ENCODE measurements at places on chromosomes 12 and 14.

DNA sequence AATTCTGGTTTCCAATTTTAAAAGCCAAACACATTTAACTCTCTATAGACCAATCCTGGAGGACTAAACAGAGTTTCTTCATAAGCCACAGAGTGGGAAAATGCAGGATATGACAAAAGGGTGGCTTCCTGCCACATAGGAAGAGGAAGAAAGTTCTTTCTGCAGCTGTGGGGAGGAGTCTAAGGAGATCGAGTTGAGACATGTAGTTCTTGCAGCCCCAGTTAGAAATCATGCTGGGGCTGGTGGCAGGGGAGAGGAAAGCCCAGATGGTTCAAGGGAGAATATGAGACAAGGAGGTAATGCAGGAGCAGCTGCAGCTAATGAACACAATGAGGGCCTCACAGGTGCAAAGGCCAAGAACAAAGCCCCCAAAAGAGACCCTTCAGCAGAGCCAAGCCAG lies 85.0 kb upstream of the ARID2 start:
- DNase-seq: no peak

- no peak for DNase-seq
Observed at GRCh38 chr14:29636870-29637269, 290.8 kb downstream of the PRKD1 start.

DNA sequence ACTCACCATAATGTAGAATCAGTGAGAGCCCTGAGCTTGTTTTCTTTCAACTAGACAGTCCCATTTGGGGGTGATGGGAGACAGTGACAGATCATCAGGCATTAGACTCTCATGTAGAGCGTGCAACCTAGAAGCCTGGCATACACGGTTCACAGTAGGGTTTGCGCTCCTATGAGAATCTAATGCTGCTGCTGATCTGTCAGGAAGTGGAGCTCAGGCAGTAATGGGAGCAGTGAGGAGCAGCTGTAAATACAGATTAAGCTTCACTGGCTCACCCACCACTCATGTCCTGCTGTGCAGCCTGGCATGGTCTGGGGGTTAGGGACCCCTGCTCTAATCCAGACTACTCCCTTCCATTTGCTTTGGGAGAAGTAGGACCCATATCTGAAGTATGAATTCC lies 55.6 kb downstream of the FNTB start:
- DNase-seq: no peak

DNA sequence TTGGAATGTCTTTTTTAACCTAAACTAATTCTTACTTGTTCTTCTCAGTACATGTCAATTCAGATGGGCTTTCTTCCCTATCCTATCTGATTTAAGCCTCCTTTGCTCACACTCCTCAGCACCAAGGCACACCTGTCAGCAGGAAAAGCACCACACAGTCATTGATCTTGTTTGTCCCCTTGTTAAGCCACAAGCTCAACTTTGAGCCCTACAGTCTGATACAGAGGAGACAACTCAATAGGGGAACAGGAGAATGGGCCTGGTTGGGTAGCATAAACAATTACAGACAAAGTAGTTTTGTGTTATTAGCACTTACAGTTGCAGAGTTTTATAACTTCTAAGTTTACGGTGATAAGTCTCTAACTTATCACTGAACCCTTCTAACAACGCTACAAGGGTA lies 29.5 kb upstream of the SYCP3 start:
- DNase-seq: no peak

DNA sequence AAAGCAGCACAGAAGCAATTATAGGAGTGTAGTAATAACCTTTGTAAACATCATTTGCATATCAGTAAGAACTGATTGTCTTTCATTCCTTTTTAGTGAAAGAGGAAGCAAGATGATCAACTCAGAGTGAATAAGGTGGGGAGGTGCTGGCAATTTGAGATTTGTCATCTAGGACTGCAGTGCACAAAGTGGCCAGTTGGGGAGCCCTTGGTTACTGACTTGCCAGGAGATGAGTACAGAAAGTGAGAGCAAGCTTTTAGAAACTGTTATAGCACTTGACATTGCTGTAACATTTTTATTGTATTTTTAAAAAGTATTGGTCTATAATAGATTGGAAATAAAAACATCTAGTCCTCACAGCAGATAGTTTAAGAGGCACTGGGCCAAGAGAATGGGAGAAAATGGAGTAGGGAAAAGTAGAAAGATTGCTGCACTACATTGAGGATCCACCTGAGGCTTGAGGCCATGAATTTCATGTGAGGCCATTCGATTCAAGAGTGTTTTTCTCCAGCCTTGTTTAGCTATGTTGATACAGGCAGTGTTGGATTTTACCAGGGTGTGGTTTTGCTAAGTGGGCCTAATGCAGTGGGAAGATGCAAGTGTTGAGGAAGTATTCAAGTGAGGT lies 98.2 kb downstream of the SNAPC1 start:
- DNase-seq: peak; percentile 6

DNA sequence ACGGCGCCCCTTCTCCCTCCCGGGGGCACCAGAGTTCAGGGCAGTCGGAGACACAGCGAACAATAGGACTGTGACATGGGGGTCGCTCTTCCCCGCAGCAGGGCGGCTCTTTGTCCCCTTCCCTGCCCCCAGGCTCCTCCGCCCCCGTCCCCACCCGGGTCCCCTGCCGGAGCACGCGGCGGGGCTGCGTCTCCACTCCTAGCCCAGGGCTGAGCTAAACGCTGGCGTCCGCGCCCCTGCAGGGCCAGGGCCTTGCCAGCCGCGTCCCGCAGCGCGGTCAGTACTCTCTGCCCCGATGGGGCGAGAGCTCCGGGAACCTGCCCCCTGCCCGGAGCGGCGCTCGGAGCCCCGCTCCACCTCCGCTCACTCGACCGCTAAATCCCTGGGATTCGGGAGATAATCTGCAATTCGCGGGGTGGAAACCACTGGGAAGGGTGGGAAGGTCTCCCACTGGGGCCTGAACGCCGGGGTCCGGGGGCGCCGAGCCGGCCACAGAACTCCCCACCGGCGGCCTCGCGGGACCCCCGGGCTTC lies 825 bp upstream of the CCDC85C start:
- peak; percentile 56 for DNase-seq

- no peak for DNase-seq
Observed at GRCh38 chr12:41661141-41661765, 473.1 kb downstream of the PDZRN4 start.

GRCh38 chr12:24840046-24840800 lies 108.7 kb downstream of the BCAT1 start:
- DNase-seq: no peak

DNA sequence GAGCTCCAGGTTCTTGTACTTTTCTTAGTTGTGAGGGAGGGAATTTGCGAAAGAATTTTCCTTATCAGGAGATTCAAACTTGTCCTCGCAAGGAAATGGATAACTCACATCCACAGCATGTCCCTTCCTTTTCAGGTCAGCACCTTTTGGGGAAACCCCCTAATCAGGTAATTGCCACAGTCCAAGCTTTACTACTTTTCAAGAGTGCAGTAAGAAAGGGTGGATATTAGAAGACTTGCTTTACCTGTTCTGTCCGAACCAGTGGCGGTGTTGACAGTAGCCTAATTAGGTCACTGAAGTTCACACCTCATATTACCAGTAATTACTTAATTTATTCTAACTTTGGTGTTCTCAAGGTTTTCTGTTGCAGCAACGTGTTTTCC lies 6.7 kb upstream of the C12orf50 start:
- DNase-seq: no peak

GRCh38 chr14:79947440-79948054 lies 263.8 kb downstream of the DIO2 start:
- DNase-seq: no peak

DNA sequence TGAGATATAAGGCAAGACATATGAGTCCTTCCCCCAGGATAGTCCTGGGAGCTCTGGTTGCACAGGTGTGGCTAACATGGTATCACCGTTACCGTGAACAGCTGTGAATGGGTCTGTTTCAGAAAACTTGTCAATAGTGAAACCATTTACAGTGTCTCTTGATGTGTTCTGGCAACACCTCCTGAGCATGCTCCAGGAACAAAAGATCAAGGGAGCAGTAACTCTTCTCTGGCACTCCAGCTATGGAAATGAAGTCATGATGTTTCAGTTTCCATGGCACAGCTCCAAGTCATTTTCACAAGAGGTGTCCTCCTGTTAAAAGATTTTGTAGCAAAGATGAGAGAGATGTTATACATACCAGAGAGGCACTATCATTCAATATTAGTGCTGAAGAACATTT lies 253.7 kb downstream of the SNAPC1 start:
- DNase-seq: peak; percentile 51

GRCh38 chr12:75488553-75488952 lies 8.0 kb downstream of the GLIPR1 start:
- DNase-seq: no peak

DNA sequence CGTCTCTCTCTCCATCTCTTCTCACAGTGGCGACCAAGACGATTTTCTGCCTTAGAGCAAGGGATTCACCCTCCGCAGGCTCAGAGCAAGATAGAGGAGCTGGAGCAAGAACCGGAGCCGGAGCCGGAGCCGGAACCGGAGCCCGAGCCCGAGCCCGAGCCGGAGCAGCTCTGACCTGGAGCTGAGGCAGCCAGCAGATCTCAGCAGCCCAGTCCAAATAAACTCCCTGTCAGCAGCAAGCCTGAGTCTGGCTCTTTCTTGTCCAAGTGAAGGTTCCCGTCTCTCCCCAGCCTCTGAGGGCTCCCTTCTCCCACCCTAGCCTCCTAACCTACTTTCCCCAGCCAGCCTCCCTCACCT lies 5.9 kb downstream of the LAG3 start:
- no peak for DNase-seq

GRCh38 chr12:92149563-92149962 lies 3.9 kb upstream of the BTG1 start:
- DNase-seq: no peak

GRCh38 chr14:79417961-79418360 lies 793.3 kb downstream of the DIO2 start:
- DNase-seq: no peak

DNA sequence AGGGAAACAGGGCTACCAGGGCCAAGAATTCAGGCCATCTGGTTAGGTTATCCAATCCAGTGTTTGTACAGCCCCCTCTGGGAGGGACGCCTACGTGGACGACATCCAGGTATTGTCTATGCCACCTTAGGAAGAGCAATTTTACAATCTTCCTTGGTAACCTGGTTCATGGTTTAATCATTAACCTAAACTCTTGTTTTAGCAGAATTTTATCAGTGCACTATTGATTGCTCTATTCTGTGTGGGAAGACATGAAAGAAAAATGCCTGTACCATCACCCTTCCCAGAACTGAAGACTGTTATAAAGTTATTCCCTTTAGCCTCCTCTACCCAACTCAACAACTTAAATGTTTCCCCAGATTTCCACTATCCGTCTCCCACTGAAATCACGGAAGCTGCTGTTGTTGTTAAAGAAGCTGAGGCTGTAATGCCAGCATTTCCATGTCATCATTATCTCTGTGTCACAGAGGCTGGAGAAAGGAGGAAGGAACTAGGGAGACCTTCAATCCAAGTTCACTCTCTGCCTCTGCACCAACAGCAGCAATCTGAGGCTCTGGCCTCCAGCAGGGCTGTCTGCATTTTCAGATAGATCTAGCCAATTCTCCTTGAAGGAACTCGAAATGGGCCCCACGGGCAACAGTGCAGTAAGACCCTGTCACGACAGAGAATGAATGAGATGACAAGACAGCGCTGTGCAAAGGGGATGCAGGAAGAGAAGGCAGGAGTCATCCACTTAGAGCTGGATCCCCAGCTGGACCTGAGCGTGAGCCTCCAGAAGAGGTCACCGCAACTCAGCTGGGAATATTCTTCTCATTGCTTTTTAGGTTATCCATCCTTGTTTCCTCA lies 183.4 kb upstream of the GZMB start:
- DNase-seq: peak; percentile 54

GRCh38 chr12:131738196-131738595 lies 27.3 kb downstream of the SFSWAP start:
- no peak for DNase-seq

DNA sequence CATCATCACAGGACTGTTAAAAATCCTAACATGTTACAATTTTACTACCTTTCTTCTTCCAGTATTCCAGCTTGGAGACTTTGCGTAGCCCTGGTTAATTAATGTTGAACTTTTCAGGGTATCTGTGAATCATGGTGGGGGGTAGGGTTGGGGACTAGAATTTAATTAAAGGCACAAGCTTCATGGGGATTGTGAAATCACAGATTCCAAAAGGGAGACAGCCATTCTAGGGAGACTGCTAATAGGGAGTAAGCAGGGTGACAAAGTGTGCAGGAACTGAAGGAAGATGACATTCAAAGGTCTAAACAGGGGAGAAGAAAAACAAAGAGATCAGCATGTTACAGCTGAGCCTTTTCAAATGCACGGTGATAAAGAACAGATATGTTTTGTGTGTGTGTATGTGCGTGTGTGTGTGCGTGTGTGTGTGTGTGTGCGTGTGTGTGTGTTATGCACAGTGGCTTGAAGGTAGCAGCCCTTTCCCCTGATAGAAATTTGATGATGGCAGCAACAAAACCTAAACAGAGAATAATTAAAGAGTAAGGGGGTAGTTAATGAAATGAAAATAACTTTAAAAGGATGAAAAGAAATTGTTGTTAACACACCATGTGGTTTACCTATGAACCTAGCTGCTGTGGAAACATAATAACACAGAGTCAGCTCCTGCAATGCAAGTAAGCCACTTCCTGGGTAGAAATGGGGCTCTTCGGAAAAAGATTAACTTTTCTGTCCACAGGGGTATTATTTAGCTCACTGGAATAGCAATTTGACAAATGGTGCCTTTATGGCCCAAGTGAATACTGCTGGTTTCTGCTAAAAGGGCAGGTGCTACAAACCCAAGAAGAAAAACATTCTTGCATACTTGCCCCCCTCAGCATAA lies 581.7 kb downstream of the DIO2 start:
- DNase-seq: no peak

DNA sequence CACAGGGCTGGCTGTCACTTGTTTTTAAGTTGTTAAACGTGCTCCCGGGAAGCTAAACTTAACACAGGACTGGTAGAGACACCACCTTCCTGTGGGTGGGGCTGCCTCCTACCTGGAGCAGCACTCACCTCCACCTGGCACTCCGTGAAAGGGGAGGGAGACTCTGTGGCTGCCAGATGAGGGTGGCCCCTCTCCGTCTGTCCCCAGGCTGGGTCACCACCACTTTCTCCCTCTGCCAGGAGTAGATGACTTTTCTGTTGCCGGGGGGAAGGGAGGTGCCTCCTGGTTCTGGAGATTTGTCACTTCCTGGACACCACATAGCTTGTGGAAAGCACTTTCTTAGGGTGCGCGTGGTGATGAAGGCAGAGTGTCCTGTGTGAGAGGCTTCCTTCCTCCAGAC lies 81.3 kb downstream of the WDR20 start:
- DNase-seq: no peak

DNA sequence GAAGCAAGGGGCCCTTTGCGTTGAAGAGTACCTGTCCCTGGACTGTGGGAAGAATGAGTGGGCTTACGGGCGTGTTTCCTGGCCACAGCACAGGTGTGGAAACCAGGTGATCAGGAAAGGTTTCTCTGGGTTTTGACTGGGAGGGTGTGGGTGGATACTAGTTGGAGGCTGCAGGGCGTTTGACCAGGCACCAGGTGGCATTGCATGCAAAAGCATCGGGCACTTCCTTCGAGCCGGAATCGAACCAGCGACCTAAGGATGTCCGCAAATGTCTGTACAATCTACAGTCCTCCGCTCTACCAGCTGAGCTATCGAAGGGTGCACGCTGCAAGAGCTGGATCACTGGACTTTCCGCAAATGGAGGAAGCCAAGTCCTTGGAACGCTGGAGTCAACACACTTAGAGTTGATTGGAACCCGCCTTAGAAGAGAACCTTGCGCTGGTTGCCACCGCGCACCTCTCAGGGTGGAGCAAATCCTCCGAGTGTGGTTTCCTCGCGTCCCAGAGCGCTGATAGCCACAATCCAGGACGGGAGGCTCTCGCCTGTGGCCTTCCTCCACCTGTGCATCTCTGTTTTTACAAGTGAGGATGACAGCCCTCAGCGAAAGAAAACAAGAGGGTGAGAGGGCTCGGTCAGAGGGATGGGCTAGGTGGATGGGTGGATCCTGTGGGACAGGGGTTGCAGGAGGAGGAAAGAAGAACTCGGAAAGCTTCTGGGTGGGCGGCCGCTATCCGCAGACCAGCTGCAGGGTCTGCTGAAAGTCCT lies 21.2 kb upstream of the RNASE4 start:
- DNase-seq: no peak
